ENCODE measurements at places on chromosomes 11 and 22. TPM values are rescaled to one million over a fixed set of nuclear protein-coding genes. Genes with fewer than 3 reads are reported as not detected.
A peak's percentile ranks its signal among the peaks of the same experiment; 100 is the strongest.

GRCh38 chr22:25816522-25817059, 74.6 kb downstream of the MYO18B start:
- DNase-seq, result no peak

DNA sequence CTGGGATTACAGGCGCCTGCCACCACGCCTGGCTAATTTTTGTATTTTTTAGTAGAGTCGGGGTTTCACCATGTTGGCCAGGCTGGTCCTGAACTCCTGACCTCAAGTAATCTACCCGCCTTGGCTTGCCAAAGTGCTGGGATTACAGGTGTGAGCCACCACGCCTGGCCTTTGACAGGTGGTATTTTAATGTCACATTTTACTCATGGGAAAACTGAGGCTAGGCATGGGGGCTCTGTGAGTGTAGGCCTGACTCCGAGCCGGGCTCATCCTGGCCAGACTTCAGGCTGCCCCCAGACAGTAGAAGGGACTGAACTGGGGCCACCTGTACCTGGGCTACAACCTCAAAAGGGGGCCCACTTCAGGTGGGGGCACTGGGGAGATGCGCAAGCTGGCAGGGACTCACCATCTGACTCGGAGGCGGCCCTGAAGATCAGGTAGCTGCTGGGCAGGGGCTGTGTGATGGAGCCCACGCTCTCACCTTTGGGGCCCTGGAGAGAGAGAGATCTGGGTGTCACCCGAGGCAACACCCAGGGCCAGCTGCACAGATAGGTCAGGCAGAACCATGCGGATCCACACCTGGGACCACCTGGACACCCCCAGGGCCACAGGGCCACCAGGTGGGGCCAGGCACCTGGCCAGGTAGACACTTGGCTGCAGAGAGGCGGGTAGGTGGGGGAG, 45.8 kb downstream of the OSBPL5 start:
- DNase-seq, result no peak

DNA sequence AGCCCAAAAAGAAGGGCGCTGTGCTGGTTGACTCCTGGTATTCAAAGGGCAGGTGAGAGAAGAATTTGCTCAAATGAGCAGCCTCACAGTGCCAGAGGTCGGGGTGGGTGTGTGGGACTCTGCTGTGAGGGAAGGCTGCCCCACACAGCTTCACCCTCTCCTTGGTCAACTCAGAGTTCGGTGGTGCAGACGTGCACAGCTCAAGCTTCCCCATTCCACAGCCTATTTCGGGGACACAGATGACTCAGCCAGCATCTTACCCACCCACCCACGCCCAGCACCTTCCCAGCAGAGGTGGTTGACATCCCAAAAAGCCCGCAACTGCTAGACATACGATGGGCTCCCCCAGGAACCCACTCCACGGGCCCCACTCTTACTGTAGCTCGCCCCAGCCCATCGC, 46.5 kb upstream of the CCND1 start:
- DNase-seq, result no peak

OR56A1 gene
- total RNA-seq, result not detected

- no peak for DNase-seq
These were observed 21.7 kb downstream of the POU2AF1 start for GRCh38 chr11:111357150-111358037.

- no peak for DNase-seq
These were observed 62.9 kb downstream of the MYEOV start for GRCh38 chr11:69356703-69357457.

DNA sequence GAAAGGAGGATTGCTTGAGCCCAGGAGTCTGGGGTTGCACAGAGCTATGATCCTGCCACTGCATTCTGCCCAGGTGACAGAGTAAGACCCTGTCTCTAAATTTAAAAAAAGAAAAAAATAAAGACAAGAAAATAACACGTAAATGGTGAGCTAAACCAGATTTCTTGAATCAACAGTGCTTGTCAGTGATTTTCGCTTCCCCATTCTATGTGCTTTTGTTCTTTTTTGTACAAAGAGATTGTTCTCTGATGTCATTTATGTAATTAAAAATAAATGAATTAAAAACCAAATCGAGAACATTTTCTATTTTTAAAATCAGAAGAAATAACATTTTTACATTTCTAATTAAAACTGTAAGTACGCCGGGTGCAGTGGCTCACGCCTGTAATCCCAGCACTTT, 19.8 kb upstream of the SLC29A2 start:
- no peak for DNase-seq

- DNase-seq, result no peak
These were observed 46.3 kb upstream of the ANO3 start for GRCh38 chr11:26285608-26286007.

DNA sequence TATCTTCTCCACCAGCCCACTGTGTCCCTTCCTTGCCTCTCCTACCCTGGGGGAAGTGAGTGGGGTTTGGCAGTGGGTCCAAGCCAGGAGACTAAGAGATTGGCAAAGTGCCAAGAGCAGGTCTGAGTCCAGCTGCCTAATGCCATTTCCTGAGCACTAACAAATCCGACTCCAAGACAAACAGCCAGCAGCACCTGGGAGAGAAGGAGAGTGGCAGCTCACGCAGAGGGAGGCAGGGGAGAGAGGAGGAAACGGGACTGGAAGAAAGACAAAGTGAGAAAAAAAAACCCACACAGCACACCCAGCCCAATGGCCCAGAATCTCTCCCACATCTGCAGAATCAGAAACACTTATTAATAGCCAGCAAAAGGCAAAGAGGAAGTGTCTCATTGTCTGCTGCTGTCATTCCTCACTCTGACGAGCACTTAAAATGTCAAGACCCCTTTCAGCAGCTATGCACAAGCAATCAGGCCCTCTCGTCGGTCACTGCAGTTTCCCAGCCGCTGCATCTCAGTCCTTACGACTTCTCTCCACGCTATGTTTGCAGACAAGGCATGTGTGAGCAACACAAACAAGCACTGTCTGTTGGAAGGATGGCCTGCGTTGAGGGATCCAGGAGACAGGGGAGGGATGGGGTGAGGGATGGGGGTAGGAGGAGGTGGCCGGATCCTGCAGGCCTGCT, 558.4 kb upstream of the CADM1 start:
- DNase-seq, result no peak

VWA5A gene
- total RNA-seq, result 1.9 TPM

KIAA1671 gene
- 63.1 TPM for total RNA-seq

PIK3C2A gene
- total RNA-seq, result 70.2 TPM

DNA sequence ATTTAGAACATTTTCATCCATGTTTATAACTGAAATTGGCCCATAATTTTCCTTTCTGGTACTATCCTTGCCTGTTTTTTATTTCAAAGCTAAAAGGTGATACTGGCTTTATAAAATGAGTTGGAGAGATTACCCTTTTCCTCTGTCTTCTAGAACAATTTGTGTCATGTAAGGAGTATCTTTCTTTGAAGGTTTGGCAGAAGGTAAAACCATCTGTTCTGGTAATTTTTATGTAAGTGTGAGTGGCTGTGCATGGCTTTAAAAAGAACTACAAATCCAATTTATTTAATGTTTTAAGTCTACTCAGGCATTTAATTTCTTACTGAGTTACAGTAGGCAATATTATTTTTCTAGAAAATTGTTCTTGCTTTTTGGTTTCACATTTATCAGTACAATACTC, 7.7 kb upstream of the MRGPRD start:
- DNase-seq, result no peak

TEX54 gene
- total RNA-seq, result not detected

CRYBA4 gene
- not detected for total RNA-seq

DEFB131B gene
- not detected for total RNA-seq

MS4A3 gene
- total RNA-seq, result not detected

GRCh38 chr11:126284829-126285228, 1.9 kb downstream of the TIRAP start:
- DNase-seq, result peak; percentile 71

MGAT3 gene
- total RNA-seq, result 33.0 TPM
